ENCODE measurements at places on chromosomes 3 and 15.

DNA sequence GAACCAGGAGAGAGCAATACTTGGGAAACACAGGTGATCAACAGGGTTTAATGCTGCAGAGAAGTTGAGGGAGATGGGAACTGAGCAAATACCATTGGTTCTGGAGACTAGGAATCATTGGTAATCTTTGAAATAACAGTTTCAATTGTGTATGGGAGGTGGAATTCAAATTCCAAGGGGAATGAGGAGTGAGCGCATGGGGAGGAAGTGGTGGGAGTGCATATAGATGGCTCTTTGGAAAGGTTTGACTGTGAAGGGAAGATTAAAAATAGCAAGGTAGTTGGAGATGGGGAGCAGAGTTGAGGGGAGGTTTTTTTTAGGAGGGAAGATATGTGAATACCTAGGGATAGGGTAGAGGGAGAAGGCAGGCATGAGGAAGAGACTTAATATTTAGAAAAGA is 51.1 kb upstream of the ROPN1 start:
- no peak for DNase-seq

- peak; percentile 95 for DNase-seq
These were observed 68.7 kb upstream of the BLM start for GRCh38 chr15:90648137-90649070.

DNA sequence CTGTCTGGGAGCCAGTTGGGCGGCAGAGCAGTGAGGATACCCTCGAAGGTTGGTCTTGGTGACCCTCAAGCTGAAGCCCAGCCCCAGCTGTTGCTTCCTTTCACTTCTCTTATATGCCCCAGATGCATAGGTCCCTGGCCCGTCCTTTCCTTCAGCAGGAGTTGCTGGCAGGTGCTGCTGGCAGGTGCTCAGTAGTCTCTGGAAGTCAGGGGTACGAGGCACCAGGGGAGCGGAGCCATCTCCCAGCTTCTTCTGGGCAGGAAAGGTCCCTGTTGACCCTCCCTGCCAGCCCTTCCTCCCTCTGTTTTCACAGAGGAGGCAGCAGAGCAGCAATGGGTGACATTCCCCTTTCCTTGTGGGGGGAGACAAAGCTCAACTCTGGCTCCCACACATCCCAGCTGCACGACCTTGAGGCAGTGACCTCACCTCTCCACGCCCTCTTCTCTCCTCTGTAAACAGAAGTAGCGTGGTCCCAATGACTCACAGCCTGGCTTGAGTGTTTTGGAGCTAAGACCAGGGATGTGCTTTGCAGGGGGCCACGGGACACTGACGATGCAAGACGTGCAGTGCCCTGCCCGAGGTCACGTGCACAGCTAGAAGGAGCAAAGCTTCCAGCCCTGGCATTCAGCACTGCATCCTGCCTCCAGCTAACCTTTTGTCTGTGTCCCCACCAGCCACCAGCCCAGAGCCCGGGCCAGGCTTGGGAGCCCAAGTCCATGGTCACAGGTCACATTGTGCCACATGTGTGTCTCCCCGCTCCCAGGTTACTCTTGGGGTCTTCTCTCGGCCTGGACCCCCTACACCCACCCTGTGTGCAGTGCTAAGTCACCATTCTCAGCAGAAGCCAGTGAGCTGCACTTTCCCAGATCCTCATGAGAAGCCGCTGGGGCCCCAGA is 49.7 kb downstream of the SLC6A6 start:
- peak; percentile 28 for DNase-seq

- no peak for DNase-seq
These were observed 61.7 kb downstream of the FNDC3B start for GRCh38 chr3:172101107-172101506.

DNA sequence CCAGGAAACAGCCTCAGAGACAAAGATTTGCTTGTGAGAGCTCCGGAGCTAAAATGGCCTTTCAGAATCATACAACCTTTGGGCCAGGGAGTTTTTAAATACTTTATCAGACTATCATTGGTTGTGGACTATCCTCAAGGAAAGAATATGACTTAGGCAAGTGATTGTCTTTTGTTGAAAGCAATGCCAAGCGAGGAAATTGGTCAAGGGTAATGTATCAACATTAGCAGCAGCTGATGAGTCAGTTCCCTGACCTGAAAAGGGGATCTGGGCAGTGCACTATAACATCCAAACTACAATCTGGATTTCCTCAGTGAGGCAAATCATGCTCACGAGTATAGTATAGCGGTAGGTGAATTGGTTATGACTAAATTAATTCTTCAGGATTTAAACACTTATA is 303.6 kb downstream of the LSAMP start:
- no peak for DNase-seq

DNA sequence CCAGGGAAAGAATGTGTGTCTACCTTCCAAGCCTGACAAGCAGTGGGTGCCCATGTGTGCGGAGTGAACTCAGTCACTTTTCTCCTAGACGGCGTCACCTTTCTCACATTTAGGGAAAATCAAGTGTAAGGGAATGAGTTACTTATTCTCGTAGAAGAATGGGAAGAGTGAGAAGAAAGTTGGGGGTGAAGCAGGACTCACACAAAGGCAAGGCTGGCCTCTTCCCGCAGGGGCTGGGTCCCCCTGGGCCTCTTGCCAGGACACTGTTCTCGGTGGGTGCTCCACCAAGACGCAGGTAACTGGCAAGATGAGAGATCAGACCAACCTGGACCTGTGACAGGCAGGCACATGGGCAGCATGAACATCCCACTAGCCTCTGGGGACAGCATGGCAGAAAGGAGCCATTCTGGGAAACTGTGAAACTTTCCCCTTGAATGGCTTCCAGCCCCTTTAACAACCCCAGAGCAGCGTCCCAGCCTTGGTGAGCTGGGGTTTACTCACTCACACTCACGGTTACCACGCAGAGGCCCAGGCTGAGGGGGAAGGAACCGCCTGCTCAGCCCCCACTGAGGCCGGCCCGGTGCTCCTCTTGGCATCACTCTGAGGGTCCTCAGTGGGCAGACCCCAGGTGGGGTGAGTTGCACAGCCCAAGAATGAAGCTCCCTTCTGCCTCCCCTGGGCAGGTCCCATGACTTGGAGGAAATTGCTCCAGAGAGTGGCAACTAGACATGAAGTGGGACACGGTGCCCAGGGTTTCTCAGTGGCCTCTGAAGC is 15.0 kb upstream of the SRP14 start:
- DNase-seq = no peak

DNA sequence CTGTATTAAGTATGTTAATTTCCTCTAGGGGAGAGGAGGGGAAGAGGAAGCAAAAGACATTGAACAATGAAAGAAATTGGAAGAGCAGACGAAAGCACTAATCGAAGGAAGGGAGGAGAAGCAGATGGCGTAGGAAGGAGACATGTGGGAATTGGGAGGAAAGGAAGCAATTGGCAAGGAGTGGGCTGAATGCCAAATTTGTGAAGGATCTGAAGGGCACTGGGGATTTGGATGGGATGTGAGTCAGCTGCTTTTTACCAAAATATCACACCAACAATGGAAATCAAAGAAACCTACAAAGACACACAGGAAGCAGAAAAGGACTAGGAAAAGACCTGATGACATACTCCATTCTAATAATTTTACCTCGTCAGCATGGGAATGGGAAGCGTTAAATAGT is 1029.8 kb downstream of the ROBO1 start:
- no peak for DNase-seq

- DNase-seq = no peak
These were observed 37.4 kb downstream of the TLNRD1 start for GRCh38 chr15:81037952-81038743.

- DNase-seq = no peak
These were observed 233.0 kb downstream of the EPHA3 start for GRCh38 chr3:89340408-89340807.

- no peak for DNase-seq
These were observed 63.5 kb upstream of the C2CD4B start for GRCh38 chr15:62228604-62229003.

GRCh38 chr15:39113741-39114140 is 467.1 kb upstream of the THBS1 start:
- no peak for DNase-seq

GRCh38 chr15:70741677-70742293 is 21.6 kb downstream of the UACA start:
- DNase-seq = peak; percentile 77

DNA sequence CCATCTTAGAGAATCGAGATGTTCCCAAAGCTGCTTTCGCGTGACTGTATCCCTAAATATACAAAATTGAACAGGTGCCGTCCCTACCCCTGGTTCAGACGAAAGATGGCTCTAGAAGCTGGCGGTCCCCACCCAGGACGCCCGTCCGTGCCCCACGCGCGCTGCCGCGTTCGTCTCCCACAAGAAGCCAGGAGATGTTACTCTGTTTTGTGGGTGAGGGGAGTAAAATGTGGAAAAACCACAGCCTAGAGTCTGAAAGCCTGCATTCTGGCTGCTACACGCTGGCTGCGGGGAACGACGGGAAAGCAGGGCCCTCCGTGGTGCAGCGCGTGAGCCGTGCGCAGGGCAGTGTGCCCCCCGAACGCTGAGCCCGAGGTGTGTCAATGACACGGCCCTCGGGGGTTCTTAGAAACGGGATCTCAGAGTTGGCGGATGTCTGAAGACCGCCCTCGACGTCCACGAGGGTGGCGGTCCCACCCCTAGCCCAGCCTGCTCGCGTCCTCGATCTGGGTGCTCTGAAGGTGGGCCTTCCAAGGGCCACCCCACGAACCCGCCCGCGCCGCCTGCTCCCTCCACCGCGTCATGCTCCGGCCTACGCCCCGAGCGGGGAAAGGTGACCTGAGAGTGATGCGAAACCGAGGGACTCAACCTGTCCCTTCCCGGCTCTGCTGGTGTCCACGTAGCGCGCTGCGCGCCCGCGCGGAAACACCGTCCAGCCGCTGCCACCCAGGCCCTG is 95.6 kb downstream of the OCA2 start:
- DNase-seq = no peak

GRCh38 chr3:165837058-165837525 is at the start of gene BCHE:
TSS of gene BCHE (minus strand) at chr3:165837423. CDS start at chr3:165831033, 6,390 bp downstream.
- no peak for DNase-seq

DNA sequence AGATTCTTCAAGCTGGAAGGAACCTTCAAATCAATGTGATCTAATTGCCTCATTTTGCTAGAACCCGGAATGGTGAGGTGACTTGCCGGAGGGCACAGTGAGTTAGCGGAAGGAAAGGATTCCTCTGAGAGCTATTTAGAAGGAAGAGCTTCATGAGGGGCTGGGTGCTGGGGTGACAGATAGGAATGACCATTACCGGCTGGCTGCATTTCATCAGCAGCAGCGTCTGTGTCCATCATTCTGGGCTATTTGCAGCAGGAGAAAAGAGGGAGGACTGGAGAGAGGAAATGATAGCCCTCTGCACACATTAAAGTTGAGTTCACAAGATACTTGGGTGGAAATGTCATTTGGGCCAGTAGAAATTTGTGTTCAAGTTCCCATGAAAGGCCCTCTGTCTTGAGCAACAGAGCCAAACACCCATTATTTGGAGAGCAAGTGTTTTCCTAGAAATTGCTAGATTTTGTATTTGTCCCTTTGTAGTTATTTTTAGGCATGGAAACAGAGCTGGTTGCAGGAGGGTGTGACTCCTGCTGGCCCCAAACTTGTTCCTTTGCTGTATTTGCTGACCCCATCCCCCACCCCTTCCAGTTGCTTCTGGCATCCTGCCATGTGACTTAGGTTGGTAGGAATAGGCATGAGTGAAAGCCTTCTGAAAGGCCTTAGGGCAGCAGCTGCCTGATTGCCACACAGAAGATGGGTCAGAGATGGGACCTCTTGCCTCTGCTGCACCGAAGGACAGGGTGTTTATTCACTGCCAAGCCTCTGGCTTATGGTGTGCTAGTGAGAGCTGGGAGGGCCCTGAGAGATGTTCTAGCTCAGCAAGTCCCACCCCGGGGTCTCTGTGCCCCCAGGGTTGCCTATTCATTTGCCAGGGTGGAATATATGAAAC is 87.5 kb upstream of the PLXNA1 start:
- no peak for DNase-seq
